ENCODE measurements at places on chromosomes 11 and 22.
A peak's percentile ranks its signal among the peaks of the same experiment; 100 is the strongest.

DNA sequence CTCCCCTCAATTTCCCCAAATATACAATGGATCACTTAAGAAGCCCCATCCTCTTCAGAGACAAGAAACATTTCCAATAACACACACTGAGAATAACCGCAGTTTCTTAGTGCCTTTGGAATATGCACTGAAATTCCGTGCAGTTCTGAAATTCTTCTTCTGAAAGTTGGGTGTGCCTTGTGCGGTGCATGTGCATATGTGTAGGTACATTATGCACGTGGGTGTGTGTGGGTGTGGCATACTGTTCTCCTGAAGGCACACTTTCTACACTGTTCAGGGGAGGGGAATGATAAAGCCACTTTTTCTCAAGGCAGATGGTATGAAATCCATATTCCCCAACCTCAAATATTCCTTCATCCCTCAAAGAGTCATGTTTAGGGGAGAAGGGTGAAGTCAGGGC is 1.7 kb downstream of the EXPH5 start:
- DNase-seq = no peak

- no peak for DNase-seq
These were observed 9.7 kb upstream of the PGA3 start for GRCh38 chr11:61193596-61193995.

DNA sequence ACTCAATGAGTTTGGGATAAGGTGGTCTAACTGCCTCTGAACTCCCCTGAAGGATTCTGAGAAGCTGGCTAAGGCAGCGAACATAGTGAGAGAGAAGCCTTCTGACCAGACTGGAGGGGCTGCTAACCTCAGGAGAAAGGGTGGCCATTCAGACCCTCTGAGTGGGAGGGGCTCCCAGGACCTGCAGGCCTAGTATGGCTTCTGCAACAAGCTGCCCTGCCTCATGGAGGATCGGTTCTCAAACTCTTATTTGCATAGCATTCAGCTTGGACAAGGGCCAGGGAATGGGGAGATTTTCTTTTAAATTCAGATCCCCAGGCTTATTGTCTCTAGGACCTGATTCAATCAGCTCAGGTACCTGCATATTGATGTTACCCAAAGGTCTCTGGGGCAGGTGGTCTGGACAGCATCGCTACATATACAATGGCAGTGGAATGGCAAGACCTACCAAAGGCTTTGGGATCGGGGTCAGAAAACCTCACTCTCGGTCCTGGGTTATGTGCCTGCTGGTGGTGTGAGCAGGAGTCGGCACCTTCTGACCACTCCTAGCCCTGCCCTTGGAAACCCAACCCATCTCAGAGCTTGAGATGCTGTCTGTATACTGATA is 599.1 kb downstream of the BRD1 start:
- no peak for DNase-seq

GRCh38 chr11:61904539-61905048 is 12.8 kb downstream of the RAB3IL1 start:
- no peak for DNase-seq

- no peak for DNase-seq
These were observed 26.3 kb downstream of the SLC1A2 start for GRCh38 chr11:35393098-35393497.

DNA sequence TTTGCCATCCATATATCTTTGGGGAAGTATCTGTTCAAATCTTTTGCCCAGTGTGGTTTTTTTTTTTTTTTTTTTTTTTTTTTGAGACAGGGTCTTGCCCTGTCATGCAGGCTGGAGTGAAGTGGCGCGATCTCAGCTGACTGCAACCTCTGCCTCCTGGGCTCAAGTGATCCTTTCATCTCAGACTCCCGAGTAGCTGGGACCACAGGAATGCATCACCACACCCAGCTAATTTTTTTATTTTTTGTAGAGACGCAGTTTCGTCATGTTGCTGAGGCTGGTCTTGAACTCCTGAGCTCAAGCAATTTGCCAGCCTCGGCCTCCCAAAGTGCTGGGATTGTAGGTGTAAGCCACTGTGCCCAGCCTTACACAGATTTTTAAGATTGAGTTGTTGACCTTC is 4.8 kb upstream of the FAM118A start:
- no peak for DNase-seq

- no peak for DNase-seq
These were observed 562.6 kb upstream of the ANO3 start for GRCh38 chr11:25769287-25769686.

GRCh38 chr11:102604875-102605274 is 20.3 kb downstream of the MMP20 start:
- DNase-seq = no peak

GRCh38 chr22:38505541-38506117 is 482 bp downstream of the DDX17 start:
- peak; percentile 52 for DNase-seq

GRCh38 chr11:10454878-10455631 is at the start of gene AMPD3:
AMPD3 (plus strand) TSS chr11:10455264; CDS start chr11:10461520, 6,256 bp downstream.
- DNase-seq = no peak

DNA sequence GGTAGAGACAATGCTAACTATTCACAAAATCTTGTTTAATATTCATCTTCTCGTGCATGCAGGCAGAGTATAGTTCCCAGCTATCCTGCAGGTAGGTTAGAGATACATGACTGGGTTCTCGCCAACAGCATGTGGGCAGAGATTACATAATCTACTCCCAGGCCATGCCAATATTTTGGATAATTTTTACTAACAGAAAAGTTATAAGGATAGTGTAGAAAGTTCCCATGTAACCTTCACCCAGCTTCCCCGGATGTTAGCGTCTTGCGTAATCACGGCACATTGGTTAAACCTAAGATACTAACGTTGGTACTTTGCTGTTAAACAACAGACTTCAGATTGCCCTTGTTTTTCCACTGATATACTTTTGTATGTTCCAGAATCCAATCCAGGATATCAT is 215.5 kb upstream of the LARGE1 start:
- DNase-seq = no peak

GRCh38 chr11:47593492-47593933 is 698 bp downstream of the C1QTNF4 start:
- no peak for DNase-seq

DNA sequence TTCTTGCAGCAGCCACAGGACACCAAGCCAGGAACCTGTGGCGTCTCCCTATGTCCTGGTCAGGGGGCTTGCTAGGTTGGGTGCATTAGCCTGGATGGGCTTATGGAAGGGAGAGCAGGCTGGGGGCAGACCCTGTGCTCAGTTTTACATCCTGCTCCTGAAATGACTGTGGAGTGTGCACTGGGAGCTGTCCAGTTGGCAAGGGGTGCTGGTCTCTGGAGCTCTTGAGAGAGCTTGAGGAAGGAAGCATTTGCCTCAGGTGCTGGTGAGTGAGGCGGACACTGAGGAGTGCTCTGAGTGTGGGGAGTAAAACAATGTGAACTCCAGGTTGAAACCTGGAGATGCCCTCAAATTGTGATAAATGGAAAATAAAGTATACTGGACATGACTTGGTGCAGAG is 3.4 kb downstream of the SCGB1D4 start:
- no peak for DNase-seq

- no peak for DNase-seq
These were observed 7.7 kb upstream of the MRGPRD start for GRCh38 chr11:68988491-68988890.

GRCh38 chr11:62876712-62877111 is 4.0 kb upstream of the SLC3A2 start:
- DNase-seq = no peak

DNA sequence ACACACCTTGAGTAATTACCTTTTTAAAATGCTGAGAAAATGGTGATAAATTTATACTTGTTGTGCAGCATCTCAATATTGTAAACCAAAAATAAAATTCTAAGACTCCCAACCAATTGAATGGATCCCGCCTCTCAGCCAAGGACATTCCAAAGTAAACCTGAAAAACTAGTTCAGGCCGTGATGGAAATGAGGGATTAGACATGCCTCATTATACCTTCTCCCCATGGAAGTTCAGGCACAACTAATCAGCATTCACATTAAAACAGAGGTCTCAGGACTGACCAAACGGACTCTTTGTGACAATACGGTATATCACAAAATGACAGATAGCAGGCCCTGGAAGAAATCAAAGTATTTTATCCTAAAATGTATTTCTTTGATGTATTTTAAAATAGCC is 907.4 kb upstream of the RAG2 start:
- DNase-seq = no peak

GRCh38 chr11:23398052-23398451 is 537.8 kb upstream of the CCDC179 start:
- no peak for DNase-seq

DNA sequence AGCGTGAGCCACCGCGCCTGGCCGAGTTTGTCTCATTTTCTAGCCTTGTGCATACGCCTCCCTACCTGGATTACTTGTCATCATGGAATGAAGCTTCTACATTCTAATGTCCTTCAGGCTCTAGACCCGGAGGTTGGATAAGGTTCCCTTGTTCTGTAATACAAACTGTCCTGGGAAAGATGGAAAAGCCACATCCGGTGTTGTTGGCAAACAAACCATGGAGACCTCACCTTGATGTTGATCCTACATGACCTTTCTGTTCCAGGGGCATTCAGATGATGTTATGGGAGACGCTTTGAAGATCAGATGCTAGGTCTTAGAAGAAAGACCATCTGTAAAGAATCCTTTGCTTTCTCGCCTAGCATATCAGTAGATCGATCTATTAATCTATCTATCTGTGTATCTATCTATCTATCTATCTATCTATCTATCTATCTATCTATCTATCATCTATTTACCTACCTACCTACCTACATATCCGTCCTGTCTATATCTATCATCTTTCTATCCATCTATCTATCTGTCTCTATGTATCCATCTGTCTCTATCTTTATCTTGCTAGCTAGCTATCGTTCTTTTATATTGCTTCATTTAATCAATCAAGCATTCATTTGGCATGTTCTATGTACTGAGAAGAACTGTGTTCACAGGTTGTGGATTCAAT is 46.3 kb upstream of the GRK3 start:
- no peak for DNase-seq

DNA sequence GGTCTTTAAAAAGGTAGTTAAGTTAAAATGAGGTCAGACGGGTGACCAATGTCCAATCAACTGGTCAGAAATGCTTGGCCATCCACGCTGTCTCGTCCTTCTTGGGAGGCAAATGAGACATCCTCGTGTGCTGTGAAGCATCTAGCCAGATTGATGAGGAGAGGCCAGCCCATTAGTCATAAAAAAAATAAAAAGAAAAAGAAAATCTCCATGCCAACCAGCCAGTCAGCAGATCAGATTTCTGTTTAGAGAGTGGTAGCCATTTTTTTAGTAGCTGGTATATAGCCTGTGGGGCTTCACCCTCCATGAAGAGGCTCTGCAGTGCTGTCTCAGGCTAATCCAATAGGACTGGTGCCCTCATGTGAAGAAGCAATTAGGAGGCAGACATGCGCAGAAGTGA is 343.1 kb upstream of the SYN3 start:
- no peak for DNase-seq

DNA sequence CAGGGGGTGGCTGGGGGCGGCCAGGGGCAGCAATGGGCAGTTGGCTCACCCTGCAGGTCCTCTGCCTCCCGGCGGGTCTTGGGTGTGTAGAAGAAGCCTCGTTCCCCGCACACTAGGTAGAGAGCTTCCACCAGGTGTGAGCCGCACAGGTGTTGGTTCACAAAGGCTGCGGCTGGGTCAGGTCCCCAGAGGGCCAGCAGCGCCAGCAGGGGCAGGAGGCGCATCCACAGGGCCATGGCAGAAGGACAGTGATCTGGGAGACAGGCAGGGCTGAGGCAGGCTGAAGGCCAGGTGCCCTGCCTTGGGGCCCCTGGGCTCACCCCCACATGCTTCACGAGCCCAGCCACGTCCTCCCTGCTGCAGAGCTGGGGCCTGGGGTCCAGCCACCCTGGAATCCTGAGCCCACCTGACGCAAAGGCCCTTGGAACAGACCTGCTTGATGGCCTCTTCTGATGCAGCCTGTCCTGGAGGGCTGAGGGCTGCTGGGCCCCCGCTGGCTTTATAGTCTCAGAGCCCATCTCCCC is at the start of gene INS:
Gene INS, minus strand, starts transcription at position 474 of the 524 bp plus-strand sequence. Its CDS starts 238 bp downstream, at position 236.
- DNase-seq = no peak

DNA sequence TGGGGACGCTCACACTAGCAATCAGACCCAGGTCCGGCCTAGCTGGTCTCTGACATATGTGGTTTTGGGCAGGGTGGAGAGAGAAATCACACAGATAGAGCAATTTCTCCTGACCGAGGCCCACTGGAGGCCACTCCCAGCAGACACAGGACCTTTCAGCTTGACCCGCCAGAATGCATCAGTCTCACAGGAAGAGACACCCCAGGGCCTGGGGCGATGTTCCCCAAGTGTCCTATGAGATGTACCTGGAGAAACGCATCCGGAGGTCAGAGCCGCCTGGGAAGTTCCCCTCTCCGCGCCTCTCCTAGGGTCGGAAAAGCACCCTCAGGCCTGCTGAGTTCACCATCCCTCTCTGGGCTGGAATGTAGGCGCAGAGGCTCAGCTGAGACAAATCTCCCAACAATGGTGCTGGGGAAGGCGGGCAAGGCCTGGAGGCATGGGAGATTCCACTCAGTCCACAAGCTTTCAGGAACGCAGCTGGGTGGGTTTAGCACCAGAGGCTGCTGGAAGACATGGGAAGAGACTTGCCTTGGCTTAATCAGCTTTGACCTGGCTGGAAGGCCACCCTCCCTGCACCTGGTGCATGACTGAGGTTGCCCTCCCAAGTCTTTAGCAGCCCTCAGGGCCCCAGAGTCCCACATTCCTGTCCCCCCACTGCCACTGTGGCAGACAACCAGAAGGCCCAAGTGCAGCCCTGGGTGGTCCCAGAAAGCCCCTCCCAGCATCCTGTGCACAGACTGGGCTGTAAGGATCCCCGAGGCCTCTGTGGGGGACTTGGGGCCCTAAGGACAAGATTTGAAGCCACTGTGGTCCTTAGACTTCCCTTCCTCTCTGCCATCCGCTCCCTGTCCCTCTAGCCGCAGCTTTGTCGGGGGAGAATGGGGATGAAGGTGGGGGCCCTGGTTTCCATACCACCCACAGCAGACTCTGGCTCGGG is 57.5 kb downstream of the RTL6 start:
- no peak for DNase-seq

DNA sequence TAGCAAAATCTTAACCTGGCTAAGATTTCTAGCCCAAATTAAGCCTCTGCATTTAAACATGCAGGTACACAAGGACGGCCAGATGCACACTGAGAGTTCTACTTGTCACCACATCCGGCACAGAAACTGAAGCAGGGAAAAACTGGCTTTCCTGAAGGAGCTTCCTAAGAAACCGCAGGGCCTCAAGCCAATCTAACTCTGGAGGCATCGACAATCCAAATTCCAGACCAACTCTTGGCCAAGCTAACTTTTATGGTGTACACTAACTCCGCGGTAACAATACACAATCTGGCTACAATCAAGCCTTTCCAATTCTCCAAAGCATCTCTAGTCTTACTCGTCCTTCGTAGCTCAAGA is 1.2 kb downstream of the MSANTD2 start:
- DNase-seq = no peak

DNA sequence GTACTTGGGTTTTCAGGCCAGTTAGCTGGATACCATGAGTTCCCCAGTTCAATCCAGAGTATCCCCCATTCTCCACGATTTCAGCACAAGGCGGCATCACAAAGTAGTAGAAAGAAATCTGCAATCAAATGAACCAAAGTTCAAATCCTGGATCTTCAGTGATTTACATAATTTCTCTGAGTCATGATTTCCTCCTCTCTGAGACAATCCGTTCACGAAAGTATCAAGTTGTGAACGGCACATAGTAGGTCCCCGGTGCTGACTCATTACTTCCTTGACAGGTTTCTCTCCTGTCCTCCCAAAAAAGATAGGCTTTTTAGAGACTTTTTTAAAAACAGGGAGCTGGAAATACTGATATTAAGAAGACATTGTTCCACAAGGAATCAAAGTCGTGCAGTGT is 69.1 kb upstream of the AKIP1 start:
- DNase-seq = no peak

GRCh38 chr11:72301486-72301885 is 57.5 kb upstream of the PHOX2A start:
- DNase-seq = no peak

GRCh38 chr11:77093987-77094840 is 8.4 kb upstream of the OMP start:
- DNase-seq = no peak

Measured in activated CD8-positive, alpha-beta memory T cell treated with anti-CD3 and anti-CD28 coated beads for 1 hour (primary cell).